Fibroblast of skin of right quadriceps (primary cell): ENCODE measurements at places on chromosomes 1 and 21.

GRCh38 chr1:193104502-193104906 lies 710 bp downstream of the GLRX2 start:
- DNase-seq = peak; percentile 52

DNA sequence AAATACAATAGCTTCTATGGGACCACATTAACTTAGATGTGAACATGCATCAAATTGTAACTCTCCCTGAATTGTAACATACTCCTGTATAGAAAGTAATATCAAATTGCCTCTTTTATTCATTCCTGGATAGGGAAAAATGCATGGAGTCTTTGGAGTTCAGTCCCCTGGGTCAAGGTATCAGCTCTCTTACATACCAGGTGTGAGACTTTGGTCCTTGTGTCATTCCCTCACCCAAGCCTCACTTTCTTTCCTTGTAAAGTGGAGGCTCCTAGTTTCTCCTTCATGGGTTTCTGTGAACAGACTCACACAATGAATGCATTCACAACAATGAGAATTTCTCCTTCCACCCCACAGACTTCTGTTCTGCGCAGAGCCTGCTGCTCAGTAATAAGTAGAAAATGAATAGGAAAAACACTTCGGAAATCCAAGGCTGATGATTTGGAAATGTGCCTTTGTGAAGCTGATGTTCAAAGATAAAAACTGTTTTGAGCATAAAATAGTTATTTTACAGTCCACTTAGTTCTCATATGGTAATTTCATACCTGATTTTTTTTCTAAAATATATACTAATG lies 185.3 kb downstream of the AK5 start:
- DNase-seq = no peak

- no peak for DNase-seq
These were observed 47.0 kb downstream of the KIF26B start for GRCh38 chr1:245201827-245202226.

GRCh38 chr1:61013189-61013945 lies 69.0 kb upstream of the NFIA start:
- no peak for DNase-seq

DNA sequence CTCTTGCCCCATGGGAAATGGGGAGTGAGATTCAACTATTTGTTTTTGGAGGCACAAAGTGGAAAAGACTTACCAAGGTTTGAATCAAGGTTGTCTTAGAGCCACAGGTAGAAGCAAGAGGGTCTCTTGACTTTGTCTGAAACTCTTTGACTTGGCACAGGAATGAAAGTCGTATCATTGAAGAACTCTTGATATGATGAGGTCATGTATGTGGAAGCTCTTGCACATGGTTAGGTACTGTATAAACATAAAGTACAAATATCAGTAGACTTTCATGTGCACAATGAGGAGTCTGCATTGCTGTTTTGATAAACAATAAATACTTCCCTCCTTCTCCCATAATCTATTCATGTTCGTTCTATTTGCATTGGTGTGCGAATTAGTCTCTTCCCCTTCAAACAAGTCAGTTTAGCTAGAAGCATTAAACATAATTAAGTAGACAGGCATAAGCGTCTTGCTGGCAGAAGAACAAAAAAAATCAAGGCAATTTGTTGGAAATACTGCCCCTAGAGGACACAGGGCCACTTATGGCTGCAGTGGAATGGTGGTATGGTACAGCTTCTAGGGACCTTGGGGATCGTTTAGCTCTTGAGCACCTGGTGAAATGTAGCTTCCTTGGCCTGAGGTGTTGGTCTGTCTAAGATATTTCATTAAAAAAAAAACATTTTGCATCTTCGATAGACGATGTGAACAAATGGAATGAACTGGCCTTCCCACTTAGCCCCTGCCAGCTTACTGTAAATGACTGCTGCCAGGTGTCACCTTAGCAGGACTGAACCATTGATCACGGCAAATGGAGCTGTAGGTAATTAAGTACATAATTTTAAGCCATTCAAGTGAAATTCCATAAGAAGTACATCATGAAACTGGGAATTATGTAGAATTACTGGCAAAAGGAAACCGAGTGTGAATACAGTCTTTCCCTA lies 218.0 kb upstream of the GALNT2 start:
- peak; percentile 6 for DNase-seq

GRCh38 chr1:105087506-105087905 lies 1337.8 kb downstream of the AMY1C start:
- no peak for DNase-seq

- DNase-seq = no peak
These were observed 17.7 kb downstream of the S100A10 start for GRCh38 chr1:151976015-151976343.

DNA sequence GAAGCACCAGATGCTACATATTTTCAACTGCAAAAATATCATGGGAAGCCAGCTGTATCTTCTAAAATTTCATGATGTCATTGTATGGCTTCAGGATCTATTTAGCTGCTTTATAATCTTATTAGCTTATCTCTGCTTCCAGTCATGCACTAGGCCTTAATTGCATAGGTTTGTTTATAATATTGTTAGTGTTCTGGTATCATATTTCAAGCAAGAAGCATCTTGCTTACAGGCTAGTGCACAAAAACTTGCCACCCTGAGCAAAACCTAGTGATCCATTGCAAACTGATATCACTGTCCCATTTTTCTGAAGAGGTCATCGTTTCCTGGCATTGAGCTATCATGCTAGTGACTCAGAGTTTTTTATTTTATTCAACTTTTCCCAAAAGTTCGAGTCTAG lies 15.7 kb upstream of the NRIP1 start:
- no peak for DNase-seq

- no peak for DNase-seq
These were observed 322.3 kb downstream of the CHRM3 start for GRCh38 chr1:239708622-239709021.

- DNase-seq = no peak
These were observed 72.8 kb upstream of the CD1D start for GRCh38 chr1:158107916-158108315.

GRCh38 chr1:101479945-101480344 lies 243.1 kb downstream of the S1PR1 start:
- DNase-seq = no peak

- peak; percentile 12 for DNase-seq
These were observed 2.0 kb upstream of the B3GALT5 start for GRCh38 chr21:39610703-39611102.

DNA sequence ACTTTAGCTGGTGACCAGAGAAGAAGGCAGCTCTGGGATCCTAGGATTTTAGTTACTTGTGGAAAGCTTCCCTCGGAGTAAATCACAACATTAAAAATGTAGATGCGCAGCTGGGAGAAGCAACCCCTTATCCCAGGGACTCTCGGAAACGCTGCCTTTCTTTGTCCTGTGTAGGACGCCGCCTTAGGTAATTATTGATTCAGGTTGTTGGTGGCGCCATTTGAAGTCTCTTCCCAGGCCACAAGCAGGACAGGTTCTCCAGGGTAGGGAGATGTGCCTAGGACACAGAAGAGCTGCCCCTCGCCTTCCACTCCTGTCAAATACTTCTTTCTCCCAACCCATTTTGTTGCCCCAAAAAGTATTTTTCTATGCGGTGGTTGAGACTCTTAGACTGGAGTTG lies 10.3 kb downstream of the SLC37A1 start:
- DNase-seq = no peak

- DNase-seq = no peak
These were observed 258.3 kb upstream of the CAMK1G start for GRCh38 chr1:209324901-209325871.

DNA sequence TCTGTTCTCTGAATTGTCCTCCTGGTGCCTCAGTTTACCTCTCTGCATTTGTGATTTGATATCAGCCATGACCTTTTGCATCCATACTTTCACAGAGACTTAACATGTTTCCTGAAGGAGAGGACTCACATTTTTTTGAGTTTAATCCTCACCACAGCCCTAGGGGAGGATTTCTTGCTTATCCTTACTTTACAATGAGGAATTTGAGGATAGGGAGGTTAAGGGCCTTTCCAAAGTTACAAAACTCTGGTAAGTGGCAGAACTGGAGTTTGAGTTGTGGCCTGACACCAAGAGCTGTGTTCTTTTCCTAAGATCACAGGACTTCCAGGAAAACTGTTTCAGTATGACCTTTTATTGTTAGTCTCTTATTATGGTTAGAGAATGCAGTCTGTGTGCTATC lies 34.2 kb downstream of the TNFRSF8 start:
- peak; percentile 19 for DNase-seq

GRCh38 chr1:66690666-66691381 lies 61.4 kb upstream of the DYNLT5 start:
- DNase-seq = peak; percentile 28

DNA sequence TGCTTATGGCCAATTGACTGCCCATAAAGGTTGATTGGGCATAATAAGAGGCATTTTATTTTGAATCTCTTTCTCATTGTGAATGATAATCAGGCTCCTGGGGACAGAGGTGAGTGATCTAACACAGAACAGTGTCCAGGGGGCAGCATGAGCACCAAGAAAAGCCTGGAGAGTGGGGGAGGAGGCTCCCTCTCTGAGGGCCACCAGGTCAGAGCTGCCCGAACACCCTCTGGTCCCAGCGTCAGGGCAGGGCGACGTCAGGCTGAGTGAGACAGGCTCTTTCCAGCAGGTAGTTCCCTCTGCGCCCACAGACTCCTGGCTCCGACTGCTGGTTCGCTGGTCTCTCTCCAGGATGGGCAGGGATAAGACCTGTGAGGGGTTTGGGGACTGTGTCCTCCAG lies 250.2 kb upstream of the C1orf174 start:
- no peak for DNase-seq

GRCh38 chr1:197776351-197777105 lies 1.2 kb upstream of the DENND1B start:
- peak; percentile 83 for DNase-seq

- no peak for DNase-seq
These were observed 4.2 kb upstream of the NENF start for GRCh38 chr1:212428496-212428895.

DNA sequence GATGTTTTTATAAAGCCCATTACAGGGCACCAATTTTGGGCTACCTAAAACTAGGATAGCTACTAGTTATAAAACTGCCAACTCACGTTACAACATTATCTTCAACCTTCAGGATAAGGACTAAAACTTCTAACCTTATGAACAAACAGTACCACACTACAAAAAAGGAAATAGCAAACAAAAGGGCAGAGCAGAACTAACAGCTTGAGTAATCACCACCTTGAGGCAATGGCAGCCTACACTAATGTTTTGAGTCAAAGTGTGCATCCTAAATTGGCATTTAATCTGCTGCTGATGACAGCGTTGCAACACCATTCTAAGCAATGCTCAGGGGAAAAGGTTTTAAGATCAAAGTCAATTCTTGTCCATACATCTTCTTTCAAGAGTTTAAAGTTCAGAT lies 27.2 kb downstream of the PTP4A2 start:
- DNase-seq = no peak

DNA sequence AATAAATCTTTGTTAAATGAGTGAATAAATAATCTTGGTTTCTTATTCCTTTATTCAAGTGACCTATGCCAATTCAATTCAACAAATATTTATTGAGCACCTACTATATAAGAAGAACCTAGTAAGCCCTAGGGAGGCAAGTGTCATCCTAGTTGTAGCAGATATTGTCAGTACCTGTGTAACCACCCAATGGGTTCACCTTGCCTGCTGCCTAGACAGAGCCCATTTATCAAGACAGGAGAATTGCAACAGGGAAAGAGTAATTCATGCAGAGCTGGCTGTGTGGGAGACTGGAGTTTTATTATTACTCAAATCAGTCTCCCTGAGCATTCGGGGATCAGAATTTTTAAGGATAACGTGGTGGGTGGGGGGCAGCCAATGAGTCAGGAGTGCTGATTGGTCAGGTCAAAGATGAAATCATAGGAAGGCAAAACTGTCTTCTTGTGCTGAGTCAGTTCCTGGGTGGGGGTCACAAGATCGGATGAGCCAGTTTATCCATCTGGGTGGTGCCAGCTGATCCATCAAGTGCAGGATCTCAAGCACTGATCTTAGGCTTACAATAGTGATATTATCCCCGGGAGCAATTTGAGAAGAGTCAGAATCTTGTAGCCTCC lies 53.8 kb upstream of the KCNA3 start:
- no peak for DNase-seq

- no peak for DNase-seq
These were observed 8.4 kb downstream of the TRAPPC10 start for GRCh38 chr21:44020551-44020950.

DNA sequence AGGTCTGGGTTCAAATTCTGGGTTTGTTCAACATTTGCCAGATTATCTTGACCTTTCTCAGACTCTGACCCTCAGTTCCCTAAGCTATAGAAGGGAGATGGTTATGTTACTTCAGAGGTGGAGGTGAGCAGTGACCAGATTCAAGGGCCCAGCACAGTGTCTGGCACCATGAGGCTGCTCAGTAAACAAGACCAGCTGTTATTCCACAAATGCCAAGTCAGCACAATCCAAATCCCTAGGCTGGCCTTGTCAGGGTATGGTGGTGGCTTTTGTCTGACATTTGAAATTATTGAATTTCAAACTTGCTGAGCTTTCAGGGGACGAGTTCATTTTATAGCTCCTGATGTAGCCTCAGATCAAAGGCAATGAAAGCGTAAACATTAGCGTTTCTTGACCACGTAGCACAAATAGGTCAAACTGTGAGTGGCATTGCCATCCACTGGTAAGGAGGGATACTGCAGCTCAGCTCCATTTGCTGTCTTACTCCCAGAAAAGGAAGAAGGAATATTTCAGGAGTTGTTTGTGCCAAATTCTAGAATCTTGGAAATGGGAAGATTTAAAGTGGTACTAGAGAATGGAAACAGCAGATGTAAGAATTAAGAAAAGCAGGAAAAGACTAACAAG lies 94.3 kb upstream of the EDN2 start:
- peak; percentile 14 for DNase-seq

GRCh38 chr21:43889069-43889468 lies 24.0 kb downstream of the AGPAT3 start:
- DNase-seq = no peak

- DNase-seq = no peak
These were observed 7.5 kb upstream of the IGSF5 start for GRCh38 chr21:39737376-39738000.

- no peak for DNase-seq
These were observed 88.5 kb downstream of the GPR88 start for GRCh38 chr1:100626397-100626796.

- DNase-seq = no peak
These were observed 64.0 kb downstream of the ITPKB start for GRCh38 chr1:226674892-226675714.

DNA sequence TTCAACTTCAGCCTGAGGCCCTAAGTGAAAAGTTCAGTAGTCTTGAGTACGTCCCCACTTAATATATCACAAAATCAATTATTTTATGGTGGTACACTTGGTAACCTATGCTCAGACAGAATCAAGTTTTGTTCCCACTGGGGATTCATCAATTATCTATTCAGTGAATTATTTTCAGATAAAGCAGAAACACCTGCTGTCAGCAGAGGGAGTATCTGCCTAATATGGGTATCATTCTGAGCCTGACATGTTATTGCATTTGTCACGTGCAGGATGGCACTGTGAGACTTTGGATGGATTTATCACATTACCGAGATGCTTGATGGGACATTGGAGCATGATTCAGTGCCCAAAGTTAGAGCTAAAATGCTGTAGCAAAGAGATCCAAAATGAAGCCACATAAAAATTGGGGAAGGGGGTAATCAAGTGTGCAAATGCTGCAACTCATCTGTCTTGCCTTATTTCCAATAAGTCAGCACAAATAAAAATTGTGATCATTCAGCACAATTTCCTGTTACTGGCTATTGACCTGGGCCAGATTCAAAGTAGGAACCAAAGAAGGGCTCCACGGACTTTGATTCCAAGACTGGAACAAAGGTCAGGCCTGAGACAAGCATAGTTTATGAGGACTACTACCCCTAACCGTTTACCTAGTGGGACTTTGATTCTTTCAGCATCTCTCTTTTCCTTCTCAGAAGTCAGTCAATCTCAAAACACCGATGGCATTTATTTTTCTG lies 657.6 kb downstream of the LMO4 start:
- DNase-seq = no peak

- DNase-seq = peak; percentile 63
These were observed 22.7 kb downstream of the RIT1 start for GRCh38 chr1:155888481-155888880.
